Hippocampal formation (tissue), 2 donors: ENCODE measurements at places on chromosomes 12 and 14.
A peak's percentile ranks its signal among the peaks of the same experiment; 100 is the strongest.

DNA sequence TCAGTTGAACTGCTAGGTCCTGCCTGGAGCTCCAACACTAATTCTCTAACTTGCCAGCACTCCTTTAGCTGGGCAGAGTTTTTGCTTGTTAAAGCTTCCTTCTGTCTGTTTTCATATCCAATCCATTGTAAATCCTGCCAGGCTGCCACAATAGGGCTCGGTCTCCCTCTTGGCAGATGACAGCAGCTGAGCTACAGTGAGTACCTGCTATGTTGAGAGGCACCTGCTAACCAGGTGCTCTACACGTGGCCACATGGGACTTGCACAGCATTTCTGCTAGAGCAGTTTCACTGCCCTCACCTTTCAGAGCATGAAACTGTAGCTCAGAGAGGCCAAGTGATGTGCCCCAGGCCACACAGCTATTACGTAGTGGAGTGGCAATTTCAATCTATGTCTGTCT lies 106.6 kb upstream of the NOS1 start:
- no peak for DNase-seq

GRCh38 chr12:122166422-122167349 lies 7.3 kb downstream of the IL31 start:
- no peak for DNase-seq

- peak; percentile 13 for DNase-seq
Measured at GRCh38 chr12:13546231-13546630, 349.7 kb downstream of the EMP1 start.

GRCh38 chr14:94021001-94021400 lies 5.1 kb upstream of the OTUB2 start:
- no peak for DNase-seq

- no peak for DNase-seq
Measured at GRCh38 chr12:123091230-123092150, 59.4 kb downstream of the PITPNM2 start.
